ENCODE measurements at places on chromosomes 7 and 10.

DNA sequence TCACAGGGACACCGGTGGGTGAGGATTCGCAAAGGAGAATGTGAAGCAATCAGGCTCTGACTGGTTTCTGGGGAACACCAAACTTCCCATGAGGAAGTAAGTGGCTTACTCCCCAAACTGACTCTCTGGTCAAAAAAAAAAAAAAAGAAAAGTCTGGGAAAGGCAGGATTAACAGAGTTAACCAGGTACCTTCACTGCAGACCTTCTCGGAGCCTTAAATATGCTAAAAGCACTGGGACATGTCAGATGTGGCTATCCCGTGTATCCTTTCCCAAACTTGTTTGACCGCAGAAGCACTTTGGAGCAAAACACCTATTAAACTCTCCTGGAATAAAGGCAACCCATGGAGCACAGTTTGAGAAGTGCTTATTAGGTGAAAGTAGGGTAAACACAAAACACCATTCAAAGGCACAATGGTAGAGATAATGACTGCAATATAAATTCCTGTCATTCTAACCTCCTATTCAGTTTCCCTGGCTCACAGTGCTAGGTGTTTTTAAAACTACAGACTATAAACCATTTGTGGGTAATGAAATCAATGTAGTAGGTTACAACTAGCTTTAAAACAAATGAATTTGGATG, 44.1 kb upstream of the MXI1 start:
- DNase-seq: no peak

DNA sequence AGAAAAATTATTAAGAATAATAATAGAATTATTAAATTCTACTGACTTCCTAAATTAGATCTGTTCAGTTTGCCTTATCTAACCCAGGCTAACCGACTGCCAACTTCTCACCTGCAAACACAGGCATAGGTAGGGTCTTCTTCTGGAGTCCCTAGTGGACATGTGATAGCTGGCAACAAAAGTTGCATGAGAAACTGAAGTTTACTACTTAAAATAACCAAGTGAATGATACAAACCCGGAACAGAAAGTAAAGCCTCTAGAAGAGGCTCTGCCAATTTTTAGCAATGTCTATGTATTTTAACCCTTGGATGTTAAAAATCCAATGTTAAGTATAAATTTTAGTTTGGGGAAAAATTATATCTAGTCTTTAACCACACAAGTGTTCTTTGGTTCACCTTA, 37.6 kb downstream of the NDUFB2 start:
- DNase-seq: no peak

DNA sequence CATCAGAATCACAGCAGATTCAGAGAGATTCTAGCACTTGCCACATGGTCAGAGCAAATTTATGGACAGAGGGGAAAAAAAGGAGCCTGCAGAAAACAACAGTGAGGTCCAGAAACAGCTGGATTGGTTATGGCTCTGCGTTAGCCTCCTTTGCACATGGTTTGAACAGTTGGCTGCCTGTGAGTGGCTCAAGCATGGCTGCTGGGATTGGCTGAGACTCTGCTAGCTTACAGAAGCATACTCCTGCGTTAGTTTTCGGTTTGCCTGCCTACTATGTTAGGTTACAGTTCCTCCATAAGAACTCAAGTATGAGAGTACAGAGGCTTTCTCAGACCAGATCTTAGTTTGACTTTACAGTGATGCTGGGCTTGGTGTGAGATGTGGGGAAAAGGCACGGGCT, 80.7 kb upstream of the WDR11 start:
- DNase-seq: no peak

GRCh38 chr10:100803908-100804307, 58.5 kb downstream of the PAX2 start:
- no peak for DNase-seq

GRCh38 chr7:77458786-77459185, 42.6 kb upstream of the GSAP start:
- no peak for DNase-seq

DNA sequence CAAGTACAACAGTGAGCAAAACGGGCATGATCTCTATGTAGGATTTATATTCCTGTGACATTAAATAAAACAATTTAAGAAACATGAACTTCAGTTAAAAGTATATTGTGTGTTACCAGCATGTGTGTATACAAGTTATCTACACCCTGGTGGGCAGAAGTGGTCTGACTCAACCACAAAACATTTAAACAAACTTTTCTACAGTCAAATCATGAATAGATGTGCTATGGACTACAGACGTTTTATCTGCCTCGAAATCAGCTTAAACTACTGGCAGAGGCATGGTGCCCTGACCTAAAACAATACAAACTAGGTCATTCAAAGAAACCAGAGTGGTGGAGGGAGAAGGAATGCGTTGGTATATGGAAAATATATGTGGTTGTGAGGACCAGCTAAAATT, 3.6 kb downstream of the ARL3 start:
- DNase-seq: peak; percentile 86

DNA sequence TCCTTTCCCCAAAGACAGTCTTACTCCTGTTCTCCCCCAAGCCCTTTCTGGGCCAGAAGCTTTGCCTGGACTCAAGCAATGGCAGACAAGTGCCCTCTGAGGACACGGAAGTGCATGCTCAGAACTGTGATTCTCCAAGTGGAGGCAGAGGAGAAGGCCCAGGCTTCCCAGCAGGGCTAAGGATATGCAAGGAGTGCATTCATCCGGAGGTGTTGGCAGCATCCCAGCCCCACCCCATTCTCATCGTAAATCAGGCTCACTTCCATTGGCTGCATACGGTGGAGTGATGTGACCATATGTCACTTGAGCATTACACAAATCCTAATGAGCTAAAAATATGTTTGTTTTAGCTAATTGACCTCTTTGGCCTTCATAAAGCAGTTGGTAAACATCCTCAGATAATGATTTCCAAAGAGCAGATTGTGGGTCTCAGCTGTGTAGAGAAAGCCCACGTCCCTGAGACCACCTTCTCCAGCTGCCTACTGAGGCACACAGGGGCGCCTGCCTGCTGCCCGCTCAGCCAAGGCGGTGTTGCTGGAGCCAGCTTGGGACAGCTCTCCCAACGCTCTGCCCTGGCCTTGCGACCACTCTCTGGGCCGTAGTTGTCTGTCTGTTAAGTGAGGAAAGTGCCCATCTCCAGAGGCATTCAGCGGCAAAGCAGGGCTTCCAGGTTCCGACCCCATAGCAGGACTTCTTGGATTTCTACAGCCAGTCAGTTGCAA, 1.4 kb upstream of the RBP3 start:
- no peak for DNase-seq

Data from fibroblast of skin of back (primary cell).